Activated T-cell treated with anti-CD3 and anti-CD28 coated beads, Interleukin-2, amount 50 U/mL, for 24 hours (primary cell): ENCODE measurements at places on chromosomes 7 and 10.

DNA sequence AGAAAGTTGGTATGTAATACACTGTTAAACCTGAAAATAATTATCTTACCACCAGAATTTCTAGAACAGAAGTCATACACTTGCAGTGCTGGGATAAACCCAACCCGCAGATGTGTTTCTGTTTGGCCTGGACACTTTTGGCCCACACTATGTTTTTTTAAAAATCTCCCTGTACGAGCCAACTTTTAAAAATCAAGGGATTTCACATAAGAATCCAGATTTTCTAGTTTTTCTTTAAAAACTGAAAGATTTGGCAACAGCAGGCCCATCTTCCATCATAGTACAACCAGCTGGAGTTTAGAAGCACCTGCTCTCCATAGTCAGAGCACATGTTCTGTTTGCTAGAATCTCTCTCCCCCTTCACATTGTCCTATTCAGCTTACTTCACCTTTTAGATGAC is 74.0 kb downstream of the TLL2 start:
- no peak for DNase-seq

- no peak for DNase-seq
Measured at GRCh38 chr10:103619424-103620351, 126.2 kb downstream of the NEURL1 start.

GRCh38 chr10:97572214-97572989 is at the start of gene ANKRD2:
Gene ANKRD2 (plus strand): TSS chr10:97572779. CDS start chr10:97572789, 10 bp downstream.
- peak; percentile 63 for DNase-seq

DNA sequence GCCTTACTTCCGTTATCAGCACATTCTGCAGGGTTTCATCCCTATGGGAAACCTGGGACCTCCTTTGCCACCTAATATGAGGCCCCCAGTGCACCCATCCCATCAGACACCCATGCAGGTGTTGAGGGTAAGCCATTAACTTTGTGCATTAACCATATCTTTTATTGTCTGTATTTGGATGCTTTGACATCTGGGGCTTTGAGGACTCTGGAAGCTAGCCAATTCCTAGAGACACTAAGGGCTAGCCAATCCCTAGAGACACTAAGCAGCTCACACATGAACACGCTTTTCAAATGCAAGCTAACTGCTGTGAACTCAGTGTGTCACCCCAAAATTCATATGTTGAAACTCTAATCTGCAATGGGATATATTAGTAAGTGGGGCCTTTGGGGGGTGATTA is 272.5 kb upstream of the COBL start:
- DNase-seq: no peak

GRCh38 chr10:110842326-110842904 is 29.3 kb upstream of the PDCD4 start:
- DNase-seq: no peak

GRCh38 chr7:17554341-17555015 is 256.0 kb downstream of the AHR start:
- DNase-seq: no peak

- peak; percentile 93 for DNase-seq
Measured at GRCh38 chr7:99918959-99919813, at the start of gene TRIM4. Gene TRIM4 (minus strand): TSS chr7:99919530. CDS start chr7:99919401, 129 bp downstream.

GRCh38 chr10:61173450-61173849 is 229.5 kb upstream of the RHOBTB1 start:
- no peak for DNase-seq

DNA sequence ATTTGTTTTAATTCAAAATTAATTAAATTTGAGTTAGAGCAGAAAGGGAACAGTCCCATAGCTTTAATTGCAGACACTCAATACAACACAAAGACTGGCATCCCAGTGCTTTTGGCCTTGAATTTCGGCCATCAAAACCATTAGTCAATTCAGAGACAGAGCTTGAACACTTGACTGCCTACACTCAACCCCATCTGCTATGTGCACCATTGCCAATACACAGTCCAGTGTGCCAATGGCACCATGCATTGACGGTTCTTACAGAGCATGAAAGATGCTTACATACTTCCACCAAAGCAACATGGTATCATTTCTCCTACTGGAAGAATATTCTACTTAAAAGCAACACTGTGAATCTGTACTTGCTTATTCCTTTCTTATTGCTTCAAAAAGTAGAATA is 43.6 kb upstream of the LRRTM3 start:
- no peak for DNase-seq

- DNase-seq: no peak
Measured at GRCh38 chr7:20514364-20514763, 101.1 kb upstream of the ABCB5 start.
